Inflammatory macrophage treated with lipopolysaccharide for 4 hours (primary cell): ENCODE measurements at places on chromosomes 11 and 22.
A peak's percentile ranks its signal among the peaks of the same experiment; 100 is the strongest.

DNA sequence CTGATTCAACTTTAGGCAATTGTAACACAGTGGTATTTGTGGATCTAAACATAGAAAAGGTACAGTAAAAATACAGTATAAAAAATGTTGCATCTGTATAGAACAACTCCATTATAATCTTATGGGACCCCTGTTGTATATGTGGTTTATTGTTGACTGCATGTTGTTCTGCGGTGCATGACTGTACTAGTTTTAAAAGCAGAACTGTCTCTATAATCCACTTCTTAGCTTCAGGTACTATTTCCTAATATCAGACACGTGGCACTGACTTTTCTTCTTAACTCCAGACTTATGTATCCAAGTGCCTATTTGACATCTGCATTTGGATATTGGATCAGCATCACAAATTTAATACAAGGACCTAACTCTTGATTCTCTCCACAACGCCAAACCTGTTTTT lies 41.1 kb downstream of the PACS1 start:
- DNase-seq = peak; percentile 30

- no peak for DNase-seq
Observed at GRCh38 chr11:79296141-79296540, 144.7 kb downstream of the TENM4 start.

- no peak for DNase-seq
Observed at GRCh38 chr11:47571895-47572294, 6.5 kb downstream of the PTPMT1 start.

DNA sequence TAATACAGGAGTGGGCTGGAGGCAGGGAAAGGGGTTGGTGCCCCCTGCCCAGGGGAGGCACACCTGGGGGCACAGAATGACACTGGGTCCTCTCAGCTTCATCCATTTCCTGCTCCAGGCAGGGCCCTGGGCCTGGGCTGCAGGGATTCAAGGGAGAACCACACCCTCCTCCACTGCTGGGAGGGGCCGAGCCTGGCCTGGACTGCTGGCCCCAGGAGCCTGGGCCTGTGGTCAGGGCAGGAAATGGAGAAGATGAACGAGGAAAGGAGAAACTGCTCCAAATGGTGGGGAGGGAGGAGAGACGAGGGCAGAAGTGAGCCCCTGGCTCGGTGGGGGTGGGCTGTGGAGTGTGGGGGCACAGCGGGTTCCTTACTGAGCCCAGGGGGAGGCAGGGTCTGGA lies 38.1 kb upstream of the KCNQ1OT1 start:
- peak; percentile 5 for DNase-seq

- no peak for DNase-seq
Observed at GRCh38 chr11:12482839-12483238, 105.5 kb downstream of the PARVA start.

- peak; percentile 8 for DNase-seq
Observed at GRCh38 chr11:70397336-70397982, 870 bp upstream of the CTTN start.

DNA sequence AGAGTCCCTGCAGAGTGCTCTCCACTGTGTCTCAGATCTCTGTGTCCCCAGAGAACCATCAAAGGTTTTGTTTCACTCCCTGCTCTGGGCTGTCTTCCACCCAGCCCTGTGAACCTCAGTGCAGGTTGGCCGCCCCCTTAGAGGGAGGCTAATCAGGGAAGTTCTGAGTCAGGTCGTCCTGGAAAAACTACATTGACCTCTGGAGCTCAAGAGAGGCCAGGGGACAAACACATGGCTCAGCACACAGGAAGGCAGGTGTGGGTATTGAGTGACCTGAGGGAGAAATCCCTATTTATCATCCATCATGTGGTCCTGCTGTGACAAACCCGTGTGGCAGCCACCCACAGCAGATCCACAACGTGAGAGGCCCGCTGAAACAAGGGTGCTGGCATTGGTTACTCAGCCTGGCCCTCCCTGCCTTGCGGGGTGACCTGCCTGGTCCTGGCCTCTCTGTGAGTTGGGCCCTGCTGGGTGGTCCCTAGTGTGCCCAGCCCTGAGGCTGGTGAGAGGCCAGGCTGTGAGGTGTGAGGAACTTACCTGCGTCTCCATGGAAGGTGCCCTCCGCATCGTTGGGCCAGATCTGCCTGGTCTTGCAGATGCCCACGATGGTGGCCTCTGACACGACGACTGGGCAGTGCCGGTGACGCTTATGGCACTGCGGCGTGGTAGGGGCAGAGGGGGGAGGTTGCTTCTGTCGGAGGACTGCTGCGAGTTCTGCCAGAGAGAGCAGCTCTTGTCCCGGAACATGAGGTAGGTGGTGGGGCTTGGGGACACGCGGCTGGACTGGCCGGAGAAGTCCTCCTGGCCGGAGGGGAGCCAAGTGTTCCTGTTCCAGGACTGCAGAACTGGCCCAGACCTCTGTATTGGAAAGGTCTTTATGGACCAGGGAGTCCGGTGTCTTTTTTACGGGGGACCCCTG lies 669 bp upstream of the BCR start:
- no peak for DNase-seq

DNA sequence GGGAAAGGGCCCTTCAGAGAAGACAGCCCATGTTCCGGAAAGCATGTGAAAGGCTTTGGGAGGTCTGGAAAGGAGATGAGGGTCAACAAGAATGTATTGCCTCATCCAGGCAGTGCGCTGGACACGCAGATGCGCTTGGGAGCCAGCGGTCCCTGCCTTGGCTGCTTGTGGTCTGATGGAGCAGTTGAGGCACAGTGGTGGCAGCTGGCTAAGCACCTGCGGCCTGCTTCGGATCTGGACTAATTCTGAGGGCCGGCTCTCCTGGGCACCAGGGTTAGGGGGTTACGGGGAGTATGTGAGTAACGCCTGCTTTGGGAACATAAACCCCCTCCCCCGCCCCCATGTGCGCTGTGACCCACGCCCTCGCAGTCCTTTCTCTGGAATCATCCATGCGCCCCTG lies 4.6 kb upstream of the TM7SF2 start:
- DNase-seq = no peak

DNA sequence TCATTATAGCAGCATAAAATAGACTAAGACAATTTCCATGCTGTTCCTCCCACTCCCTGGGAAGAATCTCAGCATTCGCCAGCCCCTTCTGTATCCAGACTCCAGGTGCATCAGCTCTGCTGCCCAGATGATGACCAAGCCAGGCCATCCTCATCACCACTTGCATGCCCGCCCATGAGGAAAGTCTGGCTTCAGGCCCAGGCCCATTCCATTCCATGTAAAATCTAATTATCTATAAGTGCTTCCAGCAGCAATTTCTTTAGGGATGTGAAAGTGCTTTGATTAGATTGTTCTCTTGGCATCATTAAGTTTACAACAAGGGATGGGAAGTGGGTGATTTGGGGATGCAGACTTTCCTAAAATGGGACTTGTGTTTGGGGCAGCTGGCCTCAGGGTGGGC lies 100.3 kb downstream of the INSC start:
- no peak for DNase-seq

DNA sequence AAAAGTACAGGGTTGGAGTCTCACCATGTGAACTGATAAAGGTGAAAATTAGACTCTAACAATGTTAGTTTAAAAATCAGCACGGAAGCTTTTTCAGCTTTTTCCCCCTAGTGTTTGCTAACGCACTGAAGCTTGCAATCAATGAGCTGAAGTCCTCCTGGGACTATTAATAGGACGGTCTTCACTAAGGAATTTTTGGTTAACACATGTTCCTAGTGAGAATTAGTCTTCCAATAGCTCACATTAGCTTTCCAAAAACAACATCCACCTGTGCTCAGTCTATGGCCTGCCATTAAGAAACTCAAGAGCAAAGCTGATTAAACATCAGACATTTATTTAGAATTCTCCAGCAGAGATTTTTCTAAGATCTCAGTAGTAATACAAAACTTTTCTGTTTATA lies 26.7 kb upstream of the DDI1 start:
- no peak for DNase-seq

- DNase-seq = no peak
Observed at GRCh38 chr11:61851113-61851899, 23.2 kb downstream of the FADS2 start.

DNA sequence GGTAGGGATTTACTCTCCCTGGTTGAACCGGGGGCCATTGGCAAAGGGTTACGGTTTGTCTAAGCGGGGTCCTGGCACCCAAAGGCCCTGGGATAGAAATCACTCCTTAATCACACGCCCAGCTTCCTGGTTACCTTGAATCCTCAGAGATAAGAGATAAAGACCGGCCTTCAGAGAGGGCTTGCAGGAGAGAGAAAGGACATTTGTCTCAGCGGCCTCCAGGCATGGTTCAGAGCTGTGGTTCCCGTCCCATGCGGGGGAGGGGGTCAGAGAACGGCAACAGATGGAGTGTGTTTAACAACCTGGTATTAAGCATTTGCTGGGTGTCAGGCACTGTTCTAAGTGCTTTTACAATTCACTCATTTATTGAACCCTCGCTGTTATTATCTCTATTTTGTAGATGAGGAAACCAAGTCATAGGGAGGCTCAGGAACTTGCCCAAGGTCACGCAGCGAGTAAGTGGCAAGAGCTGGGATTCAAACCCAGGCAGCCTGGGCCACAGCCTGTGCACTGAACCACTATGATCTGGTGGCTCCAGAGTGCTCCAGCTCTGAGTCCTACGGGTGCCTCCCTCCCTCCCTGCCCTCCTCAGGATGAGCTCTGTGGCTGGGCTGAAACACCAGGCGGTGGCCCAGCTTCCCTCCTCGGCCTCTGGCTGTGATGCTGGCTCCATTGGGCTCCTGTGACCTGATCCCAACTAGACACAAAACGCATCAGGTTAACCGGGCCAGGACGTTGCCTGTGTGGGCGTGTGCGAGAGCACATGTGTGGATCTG lies 18.6 kb downstream of the LRRC10B start:
- no peak for DNase-seq

DNA sequence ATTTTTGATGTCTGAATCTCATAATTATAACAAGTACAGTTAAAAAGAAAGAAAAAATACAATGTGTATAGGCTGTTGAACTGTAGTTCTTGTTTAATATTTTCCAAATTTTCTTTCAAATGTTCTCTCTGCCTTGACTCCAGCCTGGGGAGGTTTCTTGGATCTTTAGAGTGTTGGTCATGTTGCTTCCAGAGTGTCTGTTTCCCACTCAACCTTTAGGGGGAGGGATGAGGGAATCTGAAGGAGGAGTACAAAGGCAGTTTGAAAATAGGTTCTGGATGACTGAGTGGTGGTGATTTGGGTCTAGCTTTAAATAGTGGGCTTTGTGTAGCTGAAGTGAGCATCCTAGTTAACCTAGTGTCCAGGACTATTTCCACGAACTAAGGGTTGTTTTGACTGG lies 2.0 kb downstream of the CTNND1 start:
- DNase-seq = no peak

DNA sequence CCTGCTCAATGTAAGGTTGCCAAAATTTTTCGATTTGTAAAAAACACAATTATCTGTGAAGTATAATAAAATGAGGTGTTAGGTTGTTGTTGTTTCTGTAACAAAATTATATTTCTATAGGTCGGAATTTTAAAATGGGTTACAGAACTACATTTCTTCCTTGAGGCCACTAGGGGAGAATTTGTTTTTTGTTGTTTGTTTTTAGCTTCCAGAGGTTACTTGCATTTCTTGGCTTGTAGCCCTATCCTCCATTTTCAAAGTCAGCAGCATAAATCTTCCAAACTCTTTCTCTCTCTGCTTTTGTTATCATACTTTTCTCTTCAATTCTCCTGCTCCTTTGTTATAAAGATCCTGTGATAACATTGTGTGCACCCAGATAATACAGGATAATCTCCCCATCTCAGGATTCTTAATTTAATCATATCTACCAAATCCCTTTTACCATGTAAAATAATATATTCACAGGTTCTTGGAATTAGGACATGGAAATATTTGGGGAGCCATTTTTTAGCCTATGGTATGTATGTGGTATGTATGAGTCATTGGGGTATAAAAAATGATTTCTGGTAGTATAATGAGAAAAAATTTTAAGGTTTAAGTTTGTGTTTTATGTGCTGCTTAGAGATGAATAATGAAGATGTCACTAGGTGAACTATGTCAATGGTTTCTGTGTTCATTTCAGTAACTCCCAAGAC lies 9.4 kb upstream of the PATL1 start:
- DNase-seq = no peak

DNA sequence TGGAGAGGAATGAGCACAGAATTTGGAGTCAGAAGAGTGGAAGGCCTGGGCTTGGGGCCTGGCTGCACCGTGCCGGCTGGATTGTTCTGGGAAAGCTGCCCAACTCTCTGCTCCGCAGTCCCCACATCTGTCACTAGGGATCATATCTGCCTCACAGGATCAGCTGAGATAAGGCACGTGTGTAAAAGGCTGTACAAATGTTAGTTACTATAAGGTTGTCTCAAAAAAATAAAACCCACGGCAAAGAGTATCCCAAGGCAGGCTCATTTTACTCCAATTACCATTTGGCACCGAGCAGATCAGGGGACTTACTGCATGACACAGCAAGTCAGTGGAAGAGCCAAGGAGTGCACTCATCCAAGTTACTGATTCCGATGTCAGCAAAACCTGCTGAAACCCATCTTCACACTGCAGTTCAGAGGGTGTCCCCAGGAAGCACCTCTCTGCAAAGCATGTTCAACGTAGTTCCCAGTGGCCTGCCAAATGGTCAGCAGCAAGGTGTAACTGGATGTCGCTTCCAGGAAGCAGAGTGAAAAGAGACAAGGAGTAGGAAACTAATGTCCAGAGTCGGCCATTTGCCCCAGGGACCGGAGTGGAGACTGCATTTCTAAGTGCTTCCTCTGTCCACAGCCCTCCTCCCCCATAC lies 18.1 kb upstream of the MRTFA start:
- DNase-seq = no peak

GRCh38 chr11:117195258-117195657 lies 3.9 kb upstream of the TAGLN start:
- no peak for DNase-seq

DNA sequence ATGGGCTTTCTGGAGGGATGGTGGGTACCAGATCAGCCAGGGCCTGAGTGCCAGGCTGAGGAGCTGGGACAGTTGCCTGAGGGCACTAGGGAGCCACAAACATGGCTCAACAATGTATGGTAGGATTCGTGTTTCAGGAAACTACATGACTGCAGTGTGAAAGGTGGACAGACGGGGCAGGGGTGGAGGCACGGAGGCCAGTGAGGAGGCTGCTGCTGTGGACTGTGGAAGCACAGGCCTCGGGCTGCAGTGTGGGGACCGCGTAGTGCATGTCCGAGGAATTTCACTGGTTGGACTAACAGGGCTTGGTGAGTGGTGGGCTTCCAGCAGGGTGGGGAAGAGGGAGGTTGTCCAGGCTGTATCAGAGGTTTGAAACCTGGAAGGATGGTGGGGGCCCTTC lies 7.8 kb downstream of the P2RY2 start:
- no peak for DNase-seq
